ENCODE measurements at places on chromosomes 6 and 20.

GRCh38 chr20:20452254-20452676 is 84.4 kb downstream of the INSM1 start:
- DNase-seq = peak; percentile 16

- no peak for DNase-seq
These were observed at the start of gene VSTM2L for GRCh38 chr20:37902504-37903313. Gene VSTM2L, plus strand, starts transcription at chr20:37903127. Its CDS starts 224 bp downstream, at chr20:37903351.

DNA sequence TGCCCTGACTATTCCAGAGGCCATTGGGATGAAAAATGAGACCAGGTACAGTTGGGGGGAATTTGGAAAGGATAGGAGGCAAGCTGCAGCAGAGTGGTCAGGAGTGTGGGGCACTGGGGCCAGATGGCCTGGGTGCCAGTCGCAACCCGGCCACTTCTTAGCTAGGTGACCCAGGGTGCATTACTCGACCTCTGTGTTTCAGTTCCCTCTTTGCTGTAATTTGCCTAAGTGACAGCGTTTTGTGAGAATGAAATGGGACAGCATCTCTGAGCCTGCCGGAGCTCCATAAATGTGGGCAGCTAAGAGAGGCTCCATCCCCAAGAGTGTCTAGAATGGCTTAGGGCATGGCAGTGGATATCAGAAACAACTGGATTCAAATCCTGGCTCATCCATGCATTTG is 13.9 kb downstream of the LRFN2 start:
- DNase-seq = no peak

- DNase-seq = no peak
These were observed 303.9 kb upstream of the DEFB112 start for GRCh38 chr6:50353603-50354002.

- no peak for DNase-seq
These were observed 66.9 kb downstream of the PYGB start for GRCh38 chr20:25314497-25315417.

- no peak for DNase-seq
These were observed 204.5 kb downstream of the KIF16B start for GRCh38 chr20:16368645-16369292.

DNA sequence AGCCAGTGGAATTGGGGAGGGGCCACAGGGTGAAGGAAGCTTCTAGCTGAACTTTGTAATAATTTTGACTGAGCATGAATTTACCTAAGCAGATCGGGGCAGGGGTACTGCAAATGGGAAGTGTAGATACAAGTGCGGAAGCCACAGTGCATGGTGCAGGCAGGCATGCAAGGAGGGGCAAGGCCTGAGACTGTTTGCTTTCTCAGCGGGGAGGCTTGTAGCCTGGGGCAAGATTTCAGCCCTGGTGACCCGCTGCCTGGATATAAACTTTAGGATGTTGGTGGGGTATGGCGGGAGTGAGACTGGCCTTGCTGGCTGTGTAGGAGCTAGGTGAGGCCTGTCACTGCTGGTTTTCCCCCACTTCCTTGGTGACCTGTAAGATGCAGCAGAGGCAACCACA is 266.4 kb upstream of the PREP start:
- DNase-seq = no peak

GRCh38 chr20:53949319-53949839 is 121.0 kb downstream of the BCAS1 start:
- DNase-seq = peak; percentile 54

GRCh38 chr20:62637110-62637509 is 5.2 kb upstream of the SLCO4A1 start:
- no peak for DNase-seq

DNA sequence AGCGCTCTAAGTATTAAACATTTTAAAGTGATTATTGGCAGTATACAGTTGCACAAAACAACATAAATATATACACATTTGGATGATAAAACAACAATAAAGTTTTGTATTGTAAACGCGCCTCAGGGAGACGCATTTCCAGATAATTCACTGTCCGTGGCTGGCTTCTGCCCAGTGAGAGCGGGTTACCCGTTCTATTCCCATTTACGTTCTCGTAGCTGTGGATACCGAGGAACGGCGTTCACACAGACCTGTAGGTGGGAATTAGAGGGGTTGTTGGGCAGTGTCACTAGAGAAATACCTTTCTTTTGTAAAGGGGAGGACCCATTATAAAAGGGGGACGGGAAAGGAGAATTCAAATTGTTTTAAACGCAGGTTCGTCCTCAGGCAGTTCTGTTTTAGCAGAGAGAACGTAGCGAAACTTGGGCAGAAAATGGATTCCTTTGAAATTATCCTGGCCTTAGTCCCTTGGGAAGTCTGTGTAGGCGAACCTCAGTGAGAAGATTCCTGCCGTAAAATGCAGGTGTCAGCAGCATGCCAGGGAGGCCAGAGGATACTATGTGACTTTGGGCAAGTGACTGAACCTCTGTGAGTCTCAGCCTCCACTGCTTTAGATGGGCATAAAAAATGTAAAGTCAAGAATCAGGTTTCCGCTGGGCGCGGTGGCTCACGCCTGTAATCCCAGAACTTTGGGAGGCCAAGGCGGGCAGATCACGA is 756 bp downstream of the MTG2 start:
- no peak for DNase-seq

DNA sequence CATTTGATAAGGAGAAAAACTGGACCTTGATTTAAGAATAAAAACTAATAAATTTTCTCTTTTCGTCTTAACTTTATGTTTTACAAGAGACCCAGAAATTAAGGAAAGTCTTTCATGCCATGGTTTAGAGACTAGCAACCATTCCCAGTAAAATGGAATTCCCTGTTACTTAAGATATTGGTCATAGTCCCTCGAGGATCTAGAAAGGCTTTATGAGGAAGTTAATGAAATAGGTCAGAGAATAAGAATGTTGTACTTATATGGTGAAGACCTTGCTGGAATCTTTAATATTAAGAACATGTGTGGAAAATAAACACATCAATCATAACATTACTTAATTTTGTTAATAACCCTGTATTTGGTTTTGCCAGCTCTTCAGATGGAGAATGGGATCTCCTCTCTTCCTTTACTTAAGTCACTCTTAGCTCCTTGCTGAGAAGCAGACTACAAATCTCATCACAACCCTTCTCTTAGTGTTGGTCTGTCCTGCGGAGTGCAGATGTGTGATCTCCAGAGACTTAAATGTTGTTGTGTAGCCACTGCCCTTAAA is 382.9 kb downstream of the QKI start:
- DNase-seq = no peak

DNA sequence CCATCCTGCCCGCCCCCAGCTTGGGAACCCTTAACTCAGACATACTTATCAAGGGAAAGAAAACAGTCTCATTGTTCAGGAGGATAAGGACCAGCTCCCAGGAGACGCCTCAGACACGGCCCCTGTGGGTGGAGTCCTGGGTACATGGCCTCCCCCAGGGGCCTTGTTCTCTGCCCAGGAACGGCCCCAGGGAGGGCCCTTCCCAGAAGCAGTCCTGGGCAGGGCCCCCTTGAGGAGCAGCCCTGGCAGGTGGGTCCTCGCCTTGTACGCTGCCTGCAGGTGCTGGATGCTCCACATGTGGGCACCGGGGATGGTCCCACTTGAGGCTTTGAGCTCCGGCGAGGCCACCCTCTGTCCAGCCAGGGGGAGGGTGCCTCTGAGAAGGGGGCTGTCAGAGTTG is 4.5 kb upstream of the GATA5 start:
- no peak for DNase-seq

GRCh38 chr20:11521476-11522365 is 396.0 kb upstream of the BTBD3 start:
- no peak for DNase-seq

GRCh38 chr20:47672166-47672565 is 113.1 kb downstream of the SULF2 start:
- no peak for DNase-seq

GRCh38 chr6:47134476-47135189 is 92.5 kb upstream of the ADGRF1 start:
- no peak for DNase-seq

GRCh38 chr20:37564388-37565133 is 36.9 kb upstream of the BLCAP start:
- DNase-seq = peak; percentile 8

- DNase-seq = no peak
These were observed 86.1 kb upstream of the TCF21 start for GRCh38 chr6:133802861-133803260.

DNA sequence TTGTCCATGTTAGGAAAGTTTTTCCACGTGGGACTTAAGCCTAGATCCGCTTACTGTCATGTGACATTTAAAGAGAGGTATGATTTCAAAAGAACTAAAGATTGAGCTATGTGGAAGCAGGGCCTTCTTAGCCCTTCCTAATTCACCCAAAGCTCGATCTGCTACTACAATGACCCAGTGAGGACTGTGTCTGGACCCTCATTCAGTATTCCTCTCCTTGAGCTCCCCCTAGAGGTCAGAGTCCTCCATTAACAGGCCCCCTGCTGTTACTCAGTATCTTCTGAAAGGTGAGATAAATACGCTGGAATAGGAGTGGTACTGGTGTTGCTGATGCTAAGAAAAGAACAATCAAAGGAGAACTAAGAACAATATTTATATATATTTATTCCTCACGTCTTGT is 414.0 kb downstream of the GJA1 start:
- no peak for DNase-seq

- no peak for DNase-seq
These were observed 107.8 kb downstream of the MAN1A1 start for GRCh38 chr6:119241540-119242309.

Measured in activated T-cell treated with anti-CD3 and anti-CD28 coated beads for 1 hour (primary cell).